AG04450 (cell line): ENCODE measurements at places on chromosomes 4 and X. TPM values are rescaled to one million over a fixed set of nuclear protein-coding genes. Genes with fewer than 3 reads are reported as not detected.

DNA sequence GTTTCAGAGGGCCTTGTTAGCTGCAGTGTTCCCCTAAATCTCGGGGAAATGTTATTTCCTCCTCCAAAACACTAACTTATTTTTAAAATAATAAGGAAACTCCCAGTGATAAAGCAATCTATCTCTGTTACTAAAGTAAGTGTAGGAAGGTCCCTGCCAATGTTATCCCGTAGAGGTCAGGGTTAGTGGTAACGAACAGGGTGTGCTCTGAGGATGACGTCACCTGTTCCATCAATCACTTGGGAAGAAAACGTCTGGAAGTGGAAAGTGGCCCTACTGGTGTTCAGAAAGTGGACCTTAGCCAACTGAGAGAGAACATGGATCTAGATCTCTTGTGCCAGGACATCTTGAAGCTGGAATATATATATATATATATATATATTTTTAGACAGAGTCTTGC, 249.5 kb downstream of the BCOR start:
- no peak for DNase-seq

- DNase-seq = no peak
Measured at GRCh38 chr4:26308568-26308967, 12.2 kb upstream of the RBPJ start.

- DNase-seq = no peak
Measured at GRCh38 chr4:128334256-128334655, 46.6 kb upstream of the PGRMC2 start.

The SLC10A4 gene
- not detected in 2 replicates for polyA plus RNA-seq

- no peak for DNase-seq
Measured at GRCh38 chr4:572594-572993, 3.5 kb downstream of the TMEM271 start.

The RBM46 gene
- not detected in 2 replicates for polyA plus RNA-seq

The TMPRSS11F gene
- not detected in 2 replicates for polyA plus RNA-seq

The RIPPLY1 gene
- not detected in 2 replicates for polyA plus RNA-seq
